ENCODE measurements at places on chromosomes 7 and 10. TPM values are rescaled to one million over a fixed set of nuclear protein-coding genes. Genes with fewer than 3 reads are reported as not detected.

Gene FANK1
- total RNA-seq: 0.21 TPM

Gene AHR
- 490 TPM for total RNA-seq

Gene CYP17A1
- total RNA-seq: not detected

Gene AKAP9
- 86.3 TPM for total RNA-seq

Gene SOSTDC1
- not detected for total RNA-seq

Gene PALS2
- 53.5 TPM for total RNA-seq

Gene BAMBI
- total RNA-seq: 1.9 TPM

Gene SPDYE9
- total RNA-seq: not detected

Measured in mononuclear cell (primary cell).